ENCODE measurements at places on chromosomes 16 and 17.

DNA sequence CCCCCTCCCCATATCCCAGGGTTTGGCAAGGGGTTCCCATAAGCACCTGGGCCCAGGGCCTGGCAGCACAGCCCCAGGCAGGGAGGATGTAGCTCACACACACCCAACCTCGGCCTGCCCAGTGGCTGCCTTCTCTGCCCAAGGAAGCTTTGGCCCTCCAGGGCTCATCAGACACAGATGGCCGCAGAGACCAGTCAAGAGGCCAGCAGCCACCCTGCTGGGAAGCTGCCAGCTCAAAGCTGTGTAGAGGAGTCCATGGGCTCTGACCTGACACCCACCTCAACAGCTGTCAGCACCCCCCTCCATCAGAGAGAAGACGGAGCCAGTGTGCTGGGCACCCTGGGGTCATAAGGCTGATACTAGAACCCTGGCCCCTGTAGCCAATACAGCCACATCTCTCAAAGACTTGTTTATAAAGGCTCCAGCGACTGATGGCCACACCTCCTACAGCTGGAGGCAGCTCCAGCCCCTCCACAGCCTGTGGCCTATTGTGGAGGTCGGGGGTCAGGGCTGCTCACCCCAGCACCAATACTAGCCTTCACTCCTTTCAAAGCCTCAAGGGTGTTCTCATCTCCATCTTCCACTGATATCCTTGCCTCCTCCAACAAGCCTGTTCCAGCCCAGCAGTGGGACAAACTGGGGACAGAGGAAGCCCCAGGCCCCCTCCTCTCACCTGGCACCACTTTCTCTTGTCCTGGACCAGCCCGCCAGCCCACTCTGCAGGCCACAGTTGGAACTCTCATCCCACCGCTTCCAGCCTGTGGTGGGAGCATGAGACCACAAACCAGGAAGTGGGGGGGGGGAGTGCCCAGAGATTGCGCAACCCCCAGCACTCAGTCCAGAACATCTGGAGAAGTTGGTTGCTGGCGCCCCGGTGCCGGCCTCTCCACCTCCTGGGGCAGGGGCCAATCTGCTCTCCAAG, 2.2 kb upstream of the MPG start:
- DNase-seq, result peak; percentile 44

DNA sequence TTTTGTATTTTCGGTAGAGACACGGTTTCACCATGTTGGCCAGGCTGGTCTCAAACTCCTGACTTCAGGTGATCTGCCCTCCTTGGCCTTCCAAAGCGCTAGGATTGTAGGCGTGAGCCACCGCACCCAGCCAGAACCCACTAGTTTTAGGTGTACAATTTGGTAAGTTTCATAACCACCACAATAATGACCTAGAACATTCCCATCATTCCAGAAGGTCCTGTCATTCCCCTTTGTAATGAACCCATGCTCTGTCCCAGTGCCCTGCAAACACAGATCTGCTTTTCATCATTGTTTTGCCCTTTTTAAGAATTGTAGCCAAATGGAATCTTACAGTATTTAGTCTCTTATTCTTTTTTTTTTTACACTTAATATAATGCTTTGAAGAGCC, 35.6 kb upstream of the IRF8 start:
- DNase-seq, result no peak

DNA sequence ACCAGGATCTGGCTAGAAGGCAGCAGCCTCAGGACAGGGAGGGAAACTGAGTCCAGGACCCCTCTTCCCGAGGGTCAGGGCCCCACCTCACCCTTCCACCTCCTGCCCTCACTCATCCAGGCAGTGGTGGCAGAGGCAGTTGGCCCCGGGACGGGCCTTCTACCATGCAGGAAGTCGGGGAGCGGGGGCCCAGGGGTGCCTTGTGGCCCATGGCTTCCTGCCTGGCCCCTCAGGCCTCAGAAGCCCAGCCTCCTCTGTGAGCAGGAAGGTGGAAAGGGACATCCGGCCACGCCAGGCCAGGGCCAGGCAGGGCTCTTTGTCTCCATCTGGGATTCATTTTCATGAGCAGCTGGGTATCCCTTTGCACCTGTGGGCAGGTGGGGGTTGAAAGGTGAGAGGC, 58.5 kb downstream of the BAHCC1 start:
- DNase-seq, result no peak

DNA sequence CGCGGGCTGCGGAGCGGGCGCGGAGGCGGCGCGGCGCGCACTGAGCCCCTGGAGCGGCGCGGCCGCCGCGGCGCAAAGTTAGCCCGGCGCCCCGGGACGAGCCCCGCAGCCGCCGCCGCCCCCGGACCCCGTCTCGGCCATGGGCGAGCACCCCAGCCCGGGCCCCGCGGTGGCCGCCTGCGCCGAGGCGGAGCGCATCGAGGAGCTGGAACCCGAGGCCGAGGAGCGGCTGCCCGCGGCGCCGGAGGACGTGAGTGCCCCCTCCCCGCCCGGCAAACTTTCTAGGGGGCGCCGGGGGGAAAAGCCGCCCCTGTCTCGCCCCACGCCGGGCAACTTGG, 388 bp downstream of the RHBDL3 start:
- no peak for DNase-seq

DNA sequence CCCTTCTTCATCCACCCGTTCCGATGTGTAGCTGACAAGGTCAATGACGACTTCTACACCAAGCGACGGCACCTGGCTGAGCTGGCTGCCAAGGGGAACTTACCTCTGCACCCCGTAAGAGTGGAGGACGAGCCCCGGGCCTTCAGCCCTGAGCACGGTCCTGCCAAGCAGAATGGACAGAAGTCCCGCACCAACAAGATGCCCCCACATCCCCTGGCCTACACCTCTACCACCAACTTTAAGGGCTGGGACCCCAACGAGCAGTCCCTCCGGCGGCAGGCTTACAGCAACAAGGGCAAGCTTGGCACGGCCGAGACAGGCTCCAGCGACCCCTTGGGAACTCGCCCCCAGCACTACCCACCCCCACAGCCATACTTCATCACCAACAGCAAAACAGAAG, 333.6 kb downstream of the SHISA9 start:
- no peak for DNase-seq

All from DMS 273 treated with DMSO at 0.1 percent for 48 hours (cell line).